ENCODE measurements at places on chromosomes 2 and 18.

DNA sequence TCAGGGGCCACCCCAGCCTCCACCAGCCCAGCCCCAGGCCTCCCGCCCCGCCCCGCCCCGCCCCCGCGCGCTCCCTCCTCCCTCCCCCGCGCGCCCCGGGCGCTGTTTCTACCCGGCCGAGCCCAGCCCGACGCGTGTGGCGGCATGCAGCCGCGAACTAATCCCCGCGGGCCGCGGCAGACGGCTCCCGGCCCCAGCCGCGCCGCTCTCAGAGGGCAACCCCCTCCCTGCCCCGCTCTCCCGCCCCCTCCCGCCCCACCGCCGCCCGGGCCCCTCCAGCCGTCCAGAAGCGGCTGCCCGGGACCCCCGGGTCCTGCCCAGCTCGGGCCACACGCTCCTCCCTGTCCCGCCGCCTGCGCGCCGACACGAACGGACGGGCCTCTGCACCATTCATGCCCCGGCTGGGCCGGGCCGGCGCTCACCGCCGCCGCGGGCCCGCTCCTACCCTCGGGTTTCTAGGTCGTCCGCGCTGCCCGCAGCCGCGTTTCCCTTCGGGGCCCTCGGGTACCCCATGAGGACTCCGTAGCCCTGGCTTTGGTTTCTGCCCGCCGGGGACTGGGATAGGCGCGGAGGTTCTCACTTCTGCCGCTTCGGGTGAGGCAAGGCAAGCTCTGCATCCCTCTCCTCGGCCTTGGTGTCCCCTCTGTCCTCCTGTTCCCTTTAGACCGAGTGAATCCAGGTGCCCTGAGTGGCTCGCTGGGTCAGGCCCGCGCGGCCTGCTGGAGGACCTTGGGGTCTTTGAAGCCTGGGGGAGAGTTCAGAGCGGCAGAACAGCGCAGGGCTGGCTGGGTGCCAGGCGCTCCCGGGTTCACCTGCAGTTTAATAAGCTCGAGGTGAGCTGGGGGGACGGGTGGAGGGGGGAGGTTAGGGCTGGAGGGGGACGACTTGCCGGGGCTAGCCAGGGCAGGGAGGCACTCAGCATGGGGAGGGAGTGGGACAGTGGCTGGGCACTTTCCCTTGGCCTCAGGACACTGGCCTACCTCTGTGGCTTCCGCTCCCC, 3.1 kb downstream of the WNT10A start:
- DNase-seq = no peak

GRCh38 chr2:226963528-226963927, 127.7 kb downstream of the RHBDD1 start:
- DNase-seq = no peak

DNA sequence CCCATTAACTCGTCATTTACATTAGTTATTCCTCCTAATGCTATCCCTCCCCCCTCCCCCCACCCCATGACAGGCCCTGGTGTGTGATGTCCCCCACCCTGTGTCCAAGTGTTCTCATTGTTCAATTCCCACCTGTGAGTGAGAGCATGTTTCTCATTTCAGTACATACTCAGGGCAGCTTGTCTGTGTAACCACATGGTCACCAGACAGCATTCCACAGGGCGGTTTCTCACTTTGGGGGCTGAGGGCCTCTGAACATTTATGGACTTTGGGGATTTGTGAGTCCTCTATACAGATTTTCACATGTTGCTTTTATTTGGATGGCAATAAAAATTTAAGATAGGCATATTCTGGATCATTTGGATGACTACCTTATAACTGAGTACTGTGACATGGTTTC, 84.0 kb downstream of the LYPD6B start:
- DNase-seq = no peak

GRCh38 chr2:167420211-167420610, 531.9 kb downstream of the XIRP2 start:
- DNase-seq = no peak

- DNase-seq = no peak
Measured at GRCh38 chr2:1539973-1540372, 126.7 kb downstream of the TPO start.

DNA sequence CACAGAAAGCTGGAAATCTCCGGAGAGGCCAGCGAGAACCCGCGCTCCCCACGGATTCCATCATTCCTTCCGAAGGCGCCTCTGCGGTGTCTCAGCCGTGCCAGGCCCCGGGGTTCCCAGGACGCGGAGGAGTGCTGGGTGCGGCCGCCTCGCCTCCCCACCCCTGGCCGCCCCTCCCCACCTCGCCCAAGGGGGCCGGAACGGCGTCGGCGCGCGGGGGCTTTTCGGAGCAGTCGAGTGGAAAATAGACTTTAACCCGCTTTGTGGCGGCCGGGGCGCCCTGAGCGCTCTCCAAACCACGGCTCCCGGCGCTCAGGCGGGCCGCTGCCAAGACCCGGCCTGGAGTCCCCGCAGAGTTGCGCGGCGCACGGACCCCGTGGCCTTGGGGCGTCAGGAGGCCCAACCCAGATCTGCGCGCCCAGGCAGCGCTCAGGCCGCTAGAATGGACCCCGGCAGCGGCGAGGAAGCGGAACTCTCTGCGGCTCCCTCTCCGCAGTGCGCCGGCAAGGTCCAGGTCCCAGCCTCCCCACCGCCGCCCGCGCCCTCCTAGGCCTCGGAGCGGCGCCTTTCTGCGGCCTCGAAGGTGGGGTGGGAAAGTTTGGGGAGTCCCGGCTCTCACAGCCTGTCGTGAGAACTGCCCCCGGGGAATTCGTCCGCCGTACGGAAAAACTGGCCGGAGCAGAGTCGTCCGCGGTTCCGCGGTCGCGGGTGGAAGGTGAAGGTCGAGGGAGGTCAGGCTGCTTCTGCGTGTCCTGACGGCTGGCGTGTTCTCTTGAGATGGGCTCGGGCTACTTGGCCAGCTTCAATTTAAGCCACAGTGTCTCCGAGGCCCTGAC, 1.2 kb upstream of the EMX1 start:
- no peak for DNase-seq

- DNase-seq = no peak
Measured at GRCh38 chr2:197339496-197340220, 29.1 kb upstream of the ANKRD44 start.

DNA sequence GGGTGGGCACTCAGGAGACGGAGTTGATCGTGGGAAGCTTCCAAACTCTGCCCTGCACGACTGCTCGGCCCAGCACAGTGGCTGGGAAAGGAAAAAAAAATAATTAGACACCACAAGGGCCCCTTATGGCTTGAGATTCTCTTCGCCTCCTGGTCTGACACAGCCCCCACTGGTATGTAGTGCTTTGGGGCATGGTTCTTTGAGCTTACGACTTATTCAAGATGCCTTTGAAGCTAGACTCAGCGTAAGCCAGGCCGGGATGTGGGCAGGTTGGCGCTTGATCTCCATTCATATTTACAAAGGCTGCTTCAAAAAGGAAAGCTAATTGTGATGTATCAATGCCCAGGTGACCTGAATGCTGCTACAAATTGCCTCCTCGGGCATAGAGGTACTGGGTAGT, 50.5 kb downstream of the CXCR4 start:
- DNase-seq = no peak

DNA sequence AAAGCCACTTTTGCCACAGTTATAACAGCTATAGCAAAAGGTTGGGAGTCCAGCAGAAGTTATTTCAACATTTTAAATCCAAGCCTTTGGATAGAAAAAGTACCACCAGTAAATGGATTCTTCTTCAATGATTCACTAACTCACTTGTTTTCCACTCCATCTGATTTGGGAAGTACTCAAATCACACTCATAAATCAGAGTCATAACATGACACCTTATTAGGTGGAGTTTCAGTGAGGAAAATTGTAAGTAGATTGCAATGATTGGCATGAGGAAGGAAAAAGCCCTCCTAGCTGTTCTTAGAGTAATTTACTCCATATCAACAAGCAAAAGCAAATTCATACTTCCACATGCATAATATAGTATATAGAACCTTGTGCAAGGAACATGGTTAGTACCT, 132.9 kb downstream of the NR4A2 start:
- DNase-seq = no peak

- DNase-seq = no peak
Measured at GRCh38 chr2:106624787-106625380, 137.7 kb downstream of the CD8B2 start.

GRCh38 chr2:235043762-235044500, 92.1 kb downstream of the SH3BP4 start:
- DNase-seq = no peak

- no peak for DNase-seq
Measured at GRCh38 chr2:43222475-43223309, 3.7 kb downstream of the ZFP36L2 start.

- no peak for DNase-seq
Measured at GRCh38 chr2:219025637-219026585, 15.4 kb downstream of the CFAP65 start.

- DNase-seq = no peak
Measured at GRCh38 chr18:63889626-63890025, 2.1 kb downstream of the SERPINB2 start.

DNA sequence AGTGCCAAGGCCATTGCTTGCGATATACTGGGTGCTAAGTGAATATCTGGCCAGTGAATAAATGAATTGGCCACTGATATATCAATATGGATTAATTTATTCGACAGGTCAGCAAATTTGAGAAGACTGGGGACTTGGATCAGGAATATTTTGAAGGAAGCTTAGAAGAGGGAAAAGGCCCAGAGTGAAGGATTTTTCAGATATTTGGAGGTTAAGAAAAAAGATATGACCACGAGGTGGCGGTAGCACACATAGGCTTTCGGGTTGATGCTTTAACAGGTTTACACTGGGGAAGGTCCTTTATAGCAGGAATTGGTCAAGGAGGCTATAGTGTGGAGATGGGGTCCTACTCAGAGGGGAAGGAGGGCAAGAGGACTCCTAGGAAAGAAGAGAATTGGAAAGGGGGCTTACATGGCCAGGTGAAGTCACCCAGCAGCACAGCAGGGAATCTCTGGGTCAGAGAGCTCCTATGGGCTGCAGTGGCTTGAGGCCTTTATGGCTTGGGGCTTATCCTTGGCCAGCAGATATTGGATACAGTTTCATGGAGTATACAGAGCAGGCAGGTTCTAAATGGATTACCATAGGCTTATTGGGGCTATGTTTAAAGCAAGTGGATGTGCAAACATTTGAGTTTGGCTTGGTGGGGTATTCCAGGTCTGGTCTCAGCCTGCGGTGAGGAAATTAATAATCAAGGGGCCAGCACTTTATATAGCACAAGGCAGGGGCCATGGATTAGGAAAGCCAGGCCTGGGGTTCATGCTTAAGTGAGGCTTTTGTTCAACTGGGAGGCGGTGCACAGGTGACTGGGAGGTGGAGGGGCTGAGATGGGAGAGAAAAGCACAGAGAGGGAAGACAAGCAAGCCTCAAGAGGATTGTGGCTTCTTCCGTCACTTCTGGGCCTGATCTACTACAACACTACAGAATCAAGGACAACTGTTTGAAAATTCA, 9.7 kb downstream of the IL1RN start:
- DNase-seq = no peak

GRCh38 chr2:11437602-11438001, 28.4 kb downstream of the E2F6 start:
- no peak for DNase-seq

GRCh38 chr2:13543550-13543949, 826.8 kb downstream of the TRIB2 start:
- no peak for DNase-seq

DNA sequence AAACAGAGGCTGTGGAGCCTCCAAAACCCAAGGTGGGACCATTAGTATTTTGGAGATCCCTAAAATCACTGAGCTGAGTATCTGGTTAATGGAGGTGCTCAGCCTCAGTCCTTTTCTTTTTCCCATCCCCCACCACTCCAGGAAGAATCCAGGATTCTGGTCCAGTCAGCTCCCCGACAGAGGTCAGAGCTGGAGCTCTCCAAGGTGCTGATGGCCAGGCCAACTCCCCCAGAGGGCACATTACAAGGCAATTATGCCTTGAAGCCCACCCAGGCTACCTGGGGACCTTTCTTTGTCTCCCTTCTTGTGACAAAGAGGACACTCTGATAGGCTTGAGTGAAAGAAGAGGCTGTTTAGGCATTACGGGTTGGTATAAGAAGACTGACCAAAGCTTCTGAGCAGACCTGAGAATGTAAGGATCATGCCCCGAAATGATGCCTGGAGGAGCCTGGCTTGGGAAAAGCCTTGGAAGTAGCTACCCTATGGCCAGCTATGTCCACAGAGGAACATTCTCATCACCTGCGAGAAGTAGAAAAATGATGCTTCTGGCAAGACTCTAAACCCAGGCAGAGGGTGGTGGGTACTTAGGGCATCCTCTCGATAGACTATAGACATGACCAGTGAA, 102.5 kb upstream of the LDAH start:
- no peak for DNase-seq

DNA sequence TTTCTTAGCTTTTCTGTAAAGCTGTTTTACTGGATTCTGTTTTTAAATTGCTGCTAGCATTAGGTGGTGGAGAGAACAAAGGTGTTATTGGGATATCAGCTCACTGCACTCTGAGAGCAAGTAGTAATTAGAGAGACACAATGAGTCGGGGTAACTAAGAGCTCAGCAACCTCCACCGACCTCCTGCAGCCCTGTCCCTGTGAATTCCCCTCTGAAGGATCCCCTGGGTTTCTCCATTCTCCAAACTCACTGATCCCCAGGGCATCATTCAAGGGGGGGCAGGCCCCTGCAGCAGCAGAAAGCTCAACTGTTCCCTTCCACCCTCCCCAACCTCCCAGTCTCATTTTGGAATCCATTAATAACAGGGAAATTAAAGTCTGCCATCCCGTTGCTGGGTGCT, 73.0 kb downstream of the MTCL1 start:
- DNase-seq = no peak

- DNase-seq = no peak
Measured at GRCh38 chr2:171244970-171245782, 84.5 kb upstream of the TLK1 start.

- DNase-seq = no peak
Measured at GRCh38 chr2:106954304-106954703, 68.3 kb upstream of the ST6GAL2 start.

GRCh38 chr2:216736326-216736725, 41.0 kb upstream of the IGFBP5 start:
- DNase-seq = no peak

- DNase-seq = no peak
Measured at GRCh38 chr2:40348665-40349064, 103.2 kb downstream of the SLC8A1 start.

GRCh38 chr2:218063486-218063885, 5.6 kb upstream of the RUFY4 start:
- no peak for DNase-seq

DNA sequence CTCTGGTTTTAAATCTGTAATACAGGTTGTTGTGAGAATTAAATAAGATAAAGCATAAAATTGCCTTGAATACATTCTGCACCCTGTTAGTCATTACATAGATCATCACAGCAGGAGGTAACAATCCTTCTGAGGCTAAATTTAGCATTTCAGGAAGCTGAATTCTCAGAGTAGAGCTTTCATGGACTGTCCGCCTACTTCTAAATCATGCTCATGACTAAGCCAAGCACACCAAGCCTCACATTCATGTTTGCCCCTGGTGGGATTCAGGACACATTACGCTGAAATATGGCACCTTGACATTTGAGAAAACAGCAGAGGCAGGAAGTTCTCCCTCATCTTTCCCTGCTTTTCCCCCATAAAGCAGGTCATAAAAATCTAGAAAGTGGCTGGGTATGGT, 16.6 kb upstream of the PIK3C3 start:
- no peak for DNase-seq

DNA sequence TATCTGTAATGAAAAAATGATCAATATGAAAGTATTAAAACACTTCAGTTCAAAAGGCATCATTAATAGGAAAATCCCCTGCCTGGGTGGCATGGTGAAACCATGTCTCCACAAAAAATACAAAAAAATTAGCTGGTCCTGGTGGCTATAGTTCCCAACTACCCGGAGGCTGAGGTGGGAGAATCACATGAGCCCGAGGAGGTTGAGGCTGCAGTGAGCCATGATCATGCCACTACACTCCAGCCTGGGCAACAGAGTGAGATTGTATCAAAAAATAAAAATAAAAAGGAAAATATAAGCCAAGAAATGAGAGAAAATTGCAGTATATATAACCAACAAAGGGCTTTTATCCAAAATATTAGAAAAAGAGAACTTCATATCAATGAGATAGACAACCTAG, 71.6 kb upstream of the MYCN start:
- DNase-seq = no peak
